ENCODE measurements at places on chromosomes 1 and 21. TPM values are rescaled to one million over a fixed set of nuclear protein-coding genes. Genes with fewer than 3 reads are reported as not detected.

The ST6GALNAC3 gene
- 17.3 TPM for total RNA-seq

The HHAT gene
- 28.2 TPM for total RNA-seq

The HAX1 gene
- total RNA-seq, result 85.7 TPM

The DNASE2B gene
- not detected for total RNA-seq

The TIPRL gene
- 24.9 TPM for total RNA-seq

The OR2T6 gene
- not detected for total RNA-seq

The FGR gene
- 57.0 TPM for total RNA-seq

The ERVH48-1 gene
- total RNA-seq, result not detected

The C1orf167 gene
- total RNA-seq, result not detected

The RASSF5 gene
- 146 TPM for total RNA-seq

The GJA9 gene
- total RNA-seq, result not detected

The SPRR2G gene
- not detected for total RNA-seq

The CGN gene
- total RNA-seq, result 0.49 TPM

The PRAMEF20 gene
- not detected for total RNA-seq

The ATP1A4 gene
- total RNA-seq, result not detected

The PRRX1 gene
- total RNA-seq, result not detected

The SCAMP3 gene
- 79.8 TPM for total RNA-seq

The GUCA2B gene
- total RNA-seq, result not detected

The TMPRSS15 gene
- total RNA-seq, result not detected

The TCHHL1 gene
- not detected for total RNA-seq

The SMIM1 gene
- 9.0 TPM for total RNA-seq

The C1orf94 gene
- not detected for total RNA-seq

The SAMD13 gene
- total RNA-seq, result 0.42 TPM

The RAB42 gene
- total RNA-seq, result not detected

The FMO1 gene
- not detected for total RNA-seq

The MANEAL gene
- 7.8 TPM for total RNA-seq

The NEXN gene
- 0.39 TPM for total RNA-seq

The SYDE2 gene
- total RNA-seq, result 1.0 TPM

The PEAR1 gene
- not detected for total RNA-seq

The RAB25 gene
- 0.69 TPM for total RNA-seq

The TEKT2 gene
- total RNA-seq, result not detected

The ALDH9A1 gene
- 37.5 TPM for total RNA-seq

The C8A gene
- total RNA-seq, result not detected

The TTLL10 gene
- total RNA-seq, result 0.37 TPM

The RXFP4 gene
- total RNA-seq, result not detected

The SLC44A5 gene
- 2.8 TPM for total RNA-seq

The LRRC53 gene
- total RNA-seq, result not detected

The THEM5 gene
- not detected for total RNA-seq

The CYP4Z1 gene
- total RNA-seq, result not detected

The COL6A2 gene
- 2.1 TPM for total RNA-seq

The KCNH1 gene
- total RNA-seq, result not detected

The SHISA4 gene
- total RNA-seq, result not detected

The PIGR gene
- total RNA-seq, result 1.1 TPM

The OR10Z1 gene
- not detected for total RNA-seq

The MTARC1 gene
- 2.9 TPM for total RNA-seq

The MROH9 gene
- total RNA-seq, result not detected

The HSD3B1 gene
- not detected for total RNA-seq

The RAB7B gene
- not detected for total RNA-seq

The UTS2 gene
- total RNA-seq, result 5.5 TPM

The RBM11 gene
- 3.0 TPM for total RNA-seq

The PLEKHN1 gene
- total RNA-seq, result 1.1 TPM

The PDC gene
- total RNA-seq, result not detected

The BMP8A gene
- 0.25 TPM for total RNA-seq

The ASCL5 gene
- total RNA-seq, result not detected

The DNALI1 gene
- total RNA-seq, result not detected

The PIK3C2B gene
- total RNA-seq, result 90.3 TPM

The KDF1 gene
- 1.4 TPM for total RNA-seq
